ENCODE measurements at places on chromosomes 12 and 14.
A peak's percentile ranks its signal among the peaks of the same experiment; 100 is the strongest.

DNA sequence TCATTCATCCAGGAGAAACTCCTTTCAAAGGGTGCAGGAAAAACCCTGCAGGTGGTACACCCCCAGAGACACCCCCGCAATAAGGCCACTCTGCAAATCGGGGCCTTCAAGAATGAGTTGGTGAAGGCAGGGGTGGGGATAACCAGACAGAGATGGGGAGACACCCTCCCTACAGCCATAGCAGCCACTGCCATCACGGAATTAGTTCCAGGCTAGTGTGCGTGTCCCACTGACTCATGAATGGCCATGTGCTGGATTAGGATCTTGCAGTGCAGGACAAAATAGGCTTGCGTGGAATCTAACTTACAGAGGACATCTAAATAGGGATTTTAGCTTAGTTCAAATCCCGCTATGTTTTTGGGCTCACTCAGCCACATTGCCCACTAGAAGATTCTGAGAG, 37.8 kb downstream of the SPRING1 start:
- DNase-seq, result no peak

GRCh38 chr14:35532783-35533356, 1.1 kb upstream of the INSM2 start:
- DNase-seq, result no peak

- peak; percentile 82 for DNase-seq
These were observed 13.0 kb upstream of the UBC start for GRCh38 chr12:124927201-124928094.

- no peak for DNase-seq
These were observed 530 bp upstream of the NEMF start for GRCh38 chr14:49853158-49853477.

- DNase-seq, result no peak
These were observed 1.6 kb downstream of the CTDSP2 start for GRCh38 chr12:57844709-57845477.
